ENCODE measurements at places on chromosomes 5 and 9. TPM values are rescaled to one million over a fixed set of nuclear protein-coding genes. Genes with fewer than 3 reads are reported as not detected.
A peak's percentile ranks its signal among the peaks of the same experiment; 100 is the strongest.

CBY3 gene
- 0.37 TPM for polyA plus RNA-seq

GRCh38 chr5:157925786-157926671, 67.1 kb upstream of the CLINT1 start:
- DNase-seq, result no peak

GRCh38 chr5:16866795-16867576, 69.1 kb downstream of the MYO10 start:
- peak; percentile 44 for DNase-seq

- DNase-seq, result no peak
These were observed 287.7 kb downstream of the FBXL7 start for GRCh38 chr5:15787681-15788080.

GRCh38 chr5:72231991-72232703, 87.9 kb downstream of the MRPS27 start:
- no peak for DNase-seq

GRCh38 chr5:62206150-62206829, 99.7 kb upstream of the KIF2A start:
- no peak for DNase-seq

DNA sequence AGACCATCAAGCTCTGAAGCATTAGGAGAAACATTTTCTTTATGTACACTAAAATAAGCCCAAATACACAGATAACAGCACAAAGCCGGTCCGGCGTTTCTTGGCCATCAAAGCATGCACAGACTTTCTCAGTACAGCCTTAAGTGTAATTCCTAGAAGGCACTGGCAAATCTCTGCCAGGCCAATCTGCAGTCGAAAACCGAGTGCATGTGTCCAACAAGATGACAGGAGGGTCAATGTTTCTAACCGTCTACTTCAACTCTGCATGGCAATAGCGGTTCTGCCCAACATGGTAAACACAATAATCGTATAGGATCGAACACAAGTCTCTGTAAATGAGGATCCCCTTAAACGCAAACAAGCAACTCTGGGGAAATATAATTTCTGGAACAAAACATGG, 1.1 kb downstream of the ARL15 start:
- no peak for DNase-seq

GRCh38 chr9:121926351-121926801, 166.7 kb downstream of the TTLL11 start:
- no peak for DNase-seq

GRCh38 chr5:69364414-69364813, 4.9 kb downstream of the AK6 start:
- DNase-seq, result no peak

DNA sequence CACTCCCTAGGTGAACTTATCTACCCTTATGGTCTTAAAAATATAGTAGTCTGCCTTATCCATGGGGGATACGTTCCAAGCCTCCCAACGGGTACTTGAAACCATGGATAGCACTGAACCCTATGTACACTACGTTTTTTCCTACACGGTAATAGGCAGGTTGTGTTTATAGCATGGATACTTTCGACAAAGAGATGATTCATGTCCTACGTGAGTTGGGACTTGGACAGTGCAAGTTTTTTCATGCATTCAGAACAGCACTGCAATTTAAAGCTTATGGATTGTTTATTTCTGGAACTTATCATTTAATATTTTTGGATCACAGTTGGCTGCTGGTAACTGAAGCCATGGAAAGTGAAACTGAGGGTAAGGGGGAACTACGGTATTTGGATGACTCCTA, 88.1 kb downstream of the CNTLN start:
- no peak for DNase-seq

DNA sequence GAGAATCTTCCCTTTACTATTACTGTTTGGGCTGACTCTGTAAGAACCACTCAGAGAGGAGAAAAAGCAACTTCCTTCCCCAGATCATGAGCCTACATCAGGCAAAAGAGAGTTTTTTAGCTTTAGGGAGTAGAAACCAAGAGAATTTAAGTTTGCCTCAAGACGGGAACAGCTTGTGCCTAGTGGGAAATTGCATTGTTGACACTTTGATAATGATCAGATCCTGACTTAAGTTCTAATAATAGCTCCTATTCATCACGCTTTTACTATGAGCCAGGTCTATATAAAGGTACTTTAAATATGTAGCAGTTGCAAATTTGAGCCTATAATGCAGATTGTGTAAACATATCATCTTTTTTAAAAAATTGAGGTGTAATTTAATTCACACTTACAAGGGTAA, 298.2 kb downstream of the MAN2A1 start:
- no peak for DNase-seq
